ENCODE measurements at places on chromosomes 6 and 20.
A peak's percentile ranks its signal among the peaks of the same experiment; 100 is the strongest.

GRCh38 chr20:3101737-3102574, 17.4 kb upstream of the AVP start:
- peak; percentile 13 for DNase-seq

DNA sequence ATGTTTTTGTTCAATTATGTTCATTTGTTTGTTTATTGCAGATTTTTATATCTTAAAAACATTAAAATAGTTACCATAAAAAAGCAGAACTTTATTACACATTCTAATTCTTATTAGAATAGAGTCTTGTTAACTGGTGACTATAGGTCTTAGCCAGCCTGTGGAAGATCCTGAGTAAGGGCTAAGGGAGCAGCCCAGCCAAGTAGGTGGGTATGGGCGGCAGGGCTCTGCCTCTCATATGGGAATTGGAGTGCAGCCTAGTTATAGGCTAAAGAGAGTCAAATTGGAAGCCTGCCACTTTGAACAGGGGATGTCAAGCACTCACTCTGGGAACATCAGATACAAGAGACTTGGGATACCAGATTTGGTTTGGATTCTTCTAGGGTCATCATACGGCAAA, 10.5 kb upstream of the HSF2 start:
- DNase-seq: no peak

GRCh38 chr20:24718696-24719095, 230.4 kb upstream of the CST7 start:
- no peak for DNase-seq

GRCh38 chr6:34233867-34234266, 2.8 kb upstream of the HMGA1 start:
- DNase-seq: no peak

- no peak for DNase-seq
These were observed 62.9 kb downstream of the GTF2H5 start for GRCh38 chr6:158230967-158231550.
